ENCODE measurements at places on chromosomes 1 and 21. TPM values are rescaled to one million over a fixed set of nuclear protein-coding genes. Genes with fewer than 3 reads are reported as not detected.

C1QB gene
- 0.19 TPM for total RNA-seq

CNR2 gene
- 15.1 TPM for total RNA-seq

CLEC20A gene
- total RNA-seq: not detected

GBP6 gene
- not detected for total RNA-seq

LAPTM5 gene
- total RNA-seq: 758 TPM

CACNA1S gene
- total RNA-seq: not detected

KRTAP10-4 gene
- total RNA-seq: not detected

ARID4B gene
- total RNA-seq: 25.2 TPM

LBR gene
- 122 TPM for total RNA-seq

OLIG2 gene
- not detected for total RNA-seq

CBS gene
- 4.8 TPM for total RNA-seq

TRIM67 gene
- not detected for total RNA-seq

KRTAP24-1 gene
- not detected for total RNA-seq

RGS7 gene
- not detected for total RNA-seq

LHX8 gene
- total RNA-seq: not detected

ITLN1 gene
- total RNA-seq: not detected

DENND2D gene
- total RNA-seq: 164 TPM

SLAMF1 gene
- total RNA-seq: 140 TPM

B3GALT5 gene
- 0.08 TPM for total RNA-seq

ZMPSTE24 gene
- 32.6 TPM for total RNA-seq

CLCA4 gene
- 0.05 TPM for total RNA-seq

LTN1 gene
- total RNA-seq: 13.8 TPM

FALEC gene
- total RNA-seq: not detected

GPN2 gene
- total RNA-seq: 41.1 TPM

CRYAA gene
- total RNA-seq: not detected

KIAA0040 gene
- 29.2 TPM for total RNA-seq

SLC50A1 gene
- 38.3 TPM for total RNA-seq

NBPF10 gene
- 0.21 TPM for total RNA-seq

S100A8 gene
- not detected for total RNA-seq

DNAJB4 gene
- 7.3 TPM for total RNA-seq

SELENON gene
- 4.1 TPM for total RNA-seq

KLHDC8A gene
- total RNA-seq: not detected

NPPA gene
- total RNA-seq: not detected

GNAT2 gene
- 0.92 TPM for total RNA-seq

REN gene
- total RNA-seq: not detected

C4BPA gene
- 0.21 TPM for total RNA-seq

CA6 gene
- total RNA-seq: not detected

TMEM52 gene
- not detected for total RNA-seq

PPP2R5A gene
- 33.8 TPM for total RNA-seq

AKNAD1 gene
- total RNA-seq: not detected

ZC3H12A gene
- 27.0 TPM for total RNA-seq

MRAP gene
- total RNA-seq: not detected

EPHA2 gene
- 0.32 TPM for total RNA-seq

Data from GM12878 (cell line).